ENCODE measurements at places on chromosomes 6 and 20. TPM values are rescaled to one million over a fixed set of nuclear protein-coding genes. Genes with fewer than 3 reads are reported as not detected.

The ULBP2 gene
- 0.31 TPM for total RNA-seq

The SCUBE3 gene
- total RNA-seq = 0.71 TPM

The ID4 gene
- total RNA-seq = 35.3 TPM

The HMGA1 gene
- total RNA-seq = 43.0 TPM

The ARFGEF3 gene
- 2.0 TPM for total RNA-seq

DNA sequence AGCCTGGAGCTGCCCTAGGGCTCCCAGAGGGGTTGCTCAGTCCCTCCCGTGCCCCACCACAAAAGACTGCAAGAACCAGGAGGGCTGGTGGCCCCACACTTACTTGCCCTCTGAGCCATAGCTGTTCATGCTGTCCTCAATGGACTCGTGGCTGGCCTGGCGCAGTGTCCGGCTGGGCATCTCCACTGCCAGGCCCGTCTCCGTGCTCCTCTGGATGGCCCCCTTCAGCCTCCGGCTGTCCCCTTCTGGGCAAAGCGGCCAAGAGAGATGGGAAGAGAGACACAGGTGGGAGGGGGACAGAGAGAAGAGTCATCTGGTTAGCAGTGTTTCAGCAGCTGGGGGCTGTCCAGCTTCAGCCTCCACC, 25.5 kb downstream of the KCNK15 start:
- DNase-seq = no peak

DNA sequence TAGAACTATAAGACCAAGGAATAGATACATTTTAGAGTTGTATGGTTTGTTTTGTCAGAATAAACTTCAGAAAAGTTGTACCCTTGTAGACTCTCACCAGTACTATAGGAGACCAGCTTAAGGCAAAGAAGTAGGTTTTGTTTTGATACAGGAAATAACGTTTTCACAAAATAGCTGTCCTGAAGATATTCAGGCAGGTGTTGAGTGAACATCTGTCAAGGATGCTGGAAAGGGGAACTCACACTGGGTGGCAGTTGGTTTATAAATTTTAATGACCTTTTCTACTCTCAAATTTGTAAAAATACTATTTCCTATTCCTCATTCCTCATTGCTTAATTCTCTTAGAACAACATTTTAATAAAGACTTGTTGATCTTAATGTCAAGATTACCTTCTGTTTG, 174.0 kb upstream of the MAN1A1 start:
- DNase-seq = no peak

DNA sequence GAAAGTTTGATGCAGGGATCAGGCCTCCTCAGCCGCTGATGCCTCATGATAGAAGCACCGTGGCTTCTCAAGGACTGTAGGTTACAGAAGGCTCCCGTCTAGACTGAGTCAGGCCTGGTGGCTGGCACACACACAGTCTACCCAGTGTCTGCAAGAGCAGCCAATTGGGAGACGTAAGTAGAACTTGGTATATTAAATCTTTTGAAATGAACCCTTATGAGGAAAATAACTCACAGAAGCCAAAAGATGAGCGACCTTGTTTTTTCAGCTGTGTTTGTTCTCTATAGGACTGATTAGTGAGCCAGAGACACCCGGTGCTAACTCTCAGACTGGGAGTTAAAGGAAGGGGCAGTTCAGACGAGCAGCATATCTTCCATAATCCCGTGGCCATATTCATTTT, 5.9 kb upstream of the PDE10A start:
- no peak for DNase-seq

DNA sequence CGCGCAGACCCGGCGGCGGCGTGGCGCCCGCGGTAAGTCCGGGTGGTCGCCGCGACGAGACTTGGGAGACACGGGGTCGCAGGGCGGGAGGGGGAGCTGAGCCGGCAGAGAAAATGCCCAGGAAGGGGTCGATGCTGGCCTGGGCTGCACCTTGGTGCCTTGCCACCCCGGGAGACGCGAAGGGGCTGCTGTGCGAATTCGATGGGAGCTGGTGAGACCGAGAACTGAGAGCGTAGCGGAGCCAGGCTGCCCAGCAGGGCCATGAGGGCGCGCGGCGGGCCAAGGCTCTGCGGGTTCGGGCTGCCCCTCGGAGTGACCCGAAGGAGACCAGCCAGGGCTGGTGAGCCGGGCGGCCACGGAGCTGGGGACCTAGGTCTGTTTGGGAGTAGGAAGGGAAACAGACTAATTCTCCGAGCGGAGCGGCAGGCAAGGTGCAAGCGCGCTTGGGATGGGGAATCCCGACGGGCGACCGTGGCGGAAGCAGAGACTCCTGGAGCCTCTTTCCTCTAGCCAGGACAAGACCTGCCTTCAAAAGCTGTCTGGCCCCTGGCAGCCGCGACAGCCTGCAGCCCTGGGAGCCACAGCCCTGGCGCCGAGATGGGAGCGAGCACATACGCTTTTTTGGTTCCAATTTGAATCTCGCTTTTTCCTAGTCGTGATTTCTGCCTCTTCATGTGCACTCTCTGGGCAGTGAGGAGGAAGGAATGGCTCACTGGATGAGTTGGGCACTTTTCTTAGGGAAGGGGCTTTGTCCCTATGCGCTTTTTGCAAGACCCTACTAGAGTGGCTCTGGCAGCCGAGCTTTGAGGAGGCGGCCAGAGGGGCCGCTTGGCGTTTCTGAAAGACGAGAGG, 691 bp downstream of the SYNDIG1 start:
- no peak for DNase-seq

GRCh38 chr6:144646093-144647056, 361.2 kb downstream of the UTRN start:
- DNase-seq = no peak

DNA sequence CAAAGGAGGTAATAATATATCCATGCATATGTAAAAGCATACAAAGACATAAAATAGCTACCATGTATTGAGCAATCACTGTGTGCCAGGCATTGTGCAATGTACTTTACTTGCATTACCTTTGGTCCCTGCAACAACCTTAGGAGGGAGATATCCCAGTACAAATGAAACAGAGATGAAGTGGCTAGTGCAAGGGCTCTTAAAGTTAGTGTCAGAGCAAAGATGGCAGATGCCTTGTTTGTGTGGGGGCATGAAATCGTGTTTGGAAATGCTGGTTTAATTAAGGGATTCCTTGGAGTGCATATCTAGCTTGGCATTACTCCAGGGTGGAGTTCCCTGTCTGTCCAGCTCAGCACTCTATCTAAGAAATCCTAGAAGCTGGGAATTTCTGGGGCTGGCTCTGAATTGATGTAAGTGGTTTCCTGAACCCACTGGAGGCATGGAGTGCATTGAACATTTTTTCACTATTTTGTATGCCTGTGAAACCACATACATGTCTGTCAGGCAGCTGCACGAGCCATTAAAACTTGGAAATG, 9.8 kb downstream of the PAQR8 start:
- DNase-seq = no peak

- no peak for DNase-seq
These were observed 225.1 kb upstream of the ADGRB3 start for GRCh38 chr6:68410021-68410420.

All from right cardiac atrium (tissue), 5 donors.